ENCODE measurements at places on chromosomes 2 and 18.

DNA sequence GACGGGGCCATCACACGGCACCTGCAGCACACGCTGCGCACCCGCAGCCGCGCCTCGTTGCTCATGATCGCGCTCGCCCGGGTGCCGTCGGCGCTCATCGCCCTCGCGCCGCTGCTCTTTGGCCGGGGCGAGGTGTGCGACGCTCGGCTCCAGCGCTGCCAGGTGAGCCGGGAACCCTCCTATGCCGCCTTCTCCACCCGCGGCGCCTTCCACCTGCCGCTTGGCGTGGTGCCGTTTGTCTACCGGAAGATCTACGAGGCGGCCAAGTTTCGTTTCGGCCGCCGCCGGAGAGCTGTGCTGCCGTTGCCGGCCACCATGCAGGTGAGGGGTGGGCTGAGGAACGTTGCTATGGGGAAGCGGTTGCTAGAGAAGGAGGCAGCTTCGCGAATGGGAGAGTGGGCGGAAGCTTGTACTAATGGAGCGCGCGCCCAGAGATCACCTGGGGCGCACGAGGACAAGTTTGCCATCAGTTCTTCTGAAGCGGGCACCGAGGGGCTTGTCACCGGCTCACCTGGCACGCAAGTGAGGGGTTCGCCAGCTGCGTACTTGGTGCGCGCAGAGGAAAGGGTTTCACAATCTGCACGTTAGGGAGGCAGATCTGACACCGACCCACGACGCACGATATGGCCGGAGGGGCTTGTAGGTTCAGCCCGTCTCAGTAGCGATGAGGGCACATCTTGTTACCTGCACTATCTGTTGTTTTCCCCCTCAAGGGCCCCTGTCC lies 45.6 kb downstream of the DDX18 start:
- DNase-seq: no peak

DNA sequence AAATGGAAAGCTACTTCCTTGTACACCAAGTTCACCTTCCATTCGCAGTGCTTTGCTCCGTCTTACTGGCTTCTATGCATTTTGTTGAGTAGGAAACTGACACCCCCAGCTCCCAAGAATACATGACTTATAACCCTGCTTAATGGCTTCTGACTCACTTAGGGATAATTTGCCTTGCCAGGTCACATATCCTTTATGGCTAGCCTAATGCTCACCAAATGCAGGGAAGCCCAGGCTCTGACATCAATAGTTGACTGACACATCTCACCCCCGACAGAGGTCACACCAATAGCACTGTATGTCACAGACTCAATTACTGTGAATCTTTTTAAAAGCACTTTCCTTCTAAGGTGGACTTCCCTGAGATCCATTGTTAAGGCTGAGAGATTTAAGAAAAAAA lies 147.2 kb downstream of the DTNA start:
- DNase-seq: no peak

DNA sequence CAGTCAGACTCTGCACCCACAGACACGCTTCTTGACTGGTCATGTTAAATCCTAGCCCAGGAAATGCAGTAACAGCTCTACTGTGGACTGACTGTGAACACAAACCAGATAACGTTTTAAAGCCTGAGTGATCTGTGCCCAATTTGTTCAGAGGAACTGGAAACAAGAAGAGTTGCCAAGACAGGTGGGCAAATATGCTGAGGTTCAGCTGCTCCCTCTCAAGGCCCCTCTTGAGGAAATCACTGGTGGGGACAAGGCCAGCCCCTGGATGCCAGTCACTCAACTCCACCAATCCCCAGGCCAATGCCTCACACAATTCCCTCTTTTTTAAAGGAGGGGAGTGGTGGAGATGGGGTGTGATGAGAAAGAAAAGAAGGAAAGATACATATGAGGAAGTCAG lies 261.2 kb downstream of the ALK start:
- DNase-seq: no peak

- DNase-seq: no peak
Observed at GRCh38 chr2:27572439-27572838, 10.4 kb upstream of the ZNF512 start.

- no peak for DNase-seq
Observed at GRCh38 chr2:44942304-44943030, 965 bp downstream of the SIX3 start.

- no peak for DNase-seq
Observed at GRCh38 chr2:238233625-238234024, 6.2 kb downstream of the HES6 start.

DNA sequence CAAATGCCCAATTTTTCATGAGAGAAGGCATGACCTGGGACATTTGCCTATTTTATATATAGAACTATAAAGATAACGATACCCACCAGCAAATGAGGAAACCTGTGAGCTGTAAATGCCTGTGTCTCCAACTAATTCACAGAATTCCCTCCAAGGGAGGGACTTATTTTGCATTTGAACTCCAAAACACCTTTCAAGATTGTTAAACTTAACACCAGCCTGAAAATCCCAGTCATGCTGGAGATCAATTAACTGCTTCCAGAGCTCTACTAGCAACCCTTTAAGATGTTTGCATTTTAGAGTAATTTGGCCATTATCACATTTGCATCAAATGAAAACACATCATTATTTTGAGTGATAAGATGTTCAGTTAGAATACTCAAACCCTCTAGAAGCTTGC lies 68.1 kb upstream of the KLHL14 start:
- no peak for DNase-seq

- no peak for DNase-seq
Observed at GRCh38 chr2:98108110-98108509, 21.1 kb downstream of the VWA3B start.

DNA sequence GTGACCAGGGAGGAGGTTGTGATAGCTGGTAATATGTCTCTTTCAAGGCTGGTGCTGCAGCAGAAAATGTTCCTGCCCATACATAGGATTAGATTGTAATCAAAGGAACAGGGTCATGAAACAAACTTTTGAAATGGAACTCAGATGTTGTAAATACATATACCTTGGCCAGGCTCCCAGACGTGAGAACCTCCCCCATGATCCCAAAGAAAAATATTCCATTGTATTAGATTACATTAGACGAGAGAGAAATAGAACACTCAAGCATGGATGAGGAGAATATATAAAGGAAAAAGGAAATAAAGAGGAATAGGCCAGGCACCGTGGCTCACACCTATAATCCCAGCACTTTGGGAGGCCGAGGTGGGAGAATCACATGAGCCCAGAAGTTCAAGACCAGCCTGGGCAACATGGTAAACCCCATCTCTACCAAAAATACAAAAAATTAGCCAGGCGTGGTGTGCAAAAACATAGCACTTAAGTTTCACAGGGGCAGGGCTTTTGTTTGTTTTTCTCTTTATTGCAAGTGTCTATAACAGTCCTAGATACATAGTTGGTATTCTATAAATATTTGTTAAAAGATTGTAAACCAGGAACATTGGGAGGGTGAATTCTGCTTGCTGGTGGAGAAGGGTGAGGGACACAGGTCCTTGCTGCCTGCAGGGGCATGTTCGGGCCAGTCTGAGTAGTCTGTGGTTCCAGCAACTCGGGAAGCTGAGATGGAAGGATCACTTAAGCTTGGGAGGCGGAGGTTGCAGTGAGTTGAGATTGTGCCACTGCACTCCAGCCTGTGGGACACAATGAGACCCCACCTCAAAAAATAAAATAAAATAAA lies 52.8 kb downstream of the RPL37A start:
- DNase-seq: no peak

DNA sequence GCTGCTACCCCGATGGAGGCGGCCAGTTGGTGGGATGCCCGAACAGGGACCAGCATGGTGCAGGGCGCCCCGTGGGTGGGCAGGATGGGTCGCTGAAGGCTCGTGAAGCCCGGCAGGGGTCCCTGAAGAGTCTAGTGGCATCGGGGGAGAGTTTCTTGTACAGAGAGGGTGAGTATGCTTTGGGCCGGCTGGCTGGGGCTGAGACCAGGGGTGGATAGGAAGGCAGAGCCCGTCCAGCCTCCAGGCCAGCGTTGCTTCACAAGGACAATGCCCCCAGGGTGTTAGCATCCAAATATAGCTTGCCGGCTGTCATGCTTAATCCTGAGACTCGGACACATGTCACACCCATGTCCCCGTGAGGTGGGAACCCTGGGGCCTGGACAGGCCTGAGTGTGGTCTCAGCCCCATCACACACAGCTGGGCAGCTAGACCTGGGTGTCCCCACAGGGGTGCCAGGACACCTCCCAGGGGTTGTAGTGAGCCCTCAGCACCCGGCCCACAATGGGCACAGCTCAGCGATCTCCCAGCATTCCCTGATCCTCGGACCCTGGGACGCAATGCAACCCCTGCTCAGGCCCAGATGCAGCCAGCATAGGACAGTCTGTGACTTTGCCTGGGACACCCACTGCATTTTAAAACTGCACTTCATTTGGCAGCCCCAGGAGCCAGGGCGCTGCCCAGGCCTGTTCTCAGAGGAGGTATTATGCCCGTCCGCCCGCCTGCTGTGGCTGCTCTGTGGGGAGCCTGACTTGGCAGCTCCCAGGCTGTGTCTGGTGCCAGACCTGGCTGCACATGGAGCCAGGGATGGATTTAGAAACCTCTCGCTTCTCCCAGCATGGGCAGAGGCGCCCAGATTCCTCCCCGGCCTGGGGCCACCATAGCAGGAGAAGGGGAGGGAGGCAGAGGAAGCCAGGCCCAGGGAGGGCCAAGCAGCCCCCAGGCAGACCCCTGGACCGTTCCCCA lies 36.4 kb downstream of the RAMP1 start:
- peak; percentile 89 for DNase-seq

GRCh38 chr2:190181123-190181669 lies 118.7 kb upstream of the MSTN start:
- DNase-seq: no peak

- no peak for DNase-seq
Observed at GRCh38 chr18:7871560-7872456, 304.7 kb downstream of the PTPRM start.

- no peak for DNase-seq
Observed at GRCh38 chr18:40382197-40382596, 1572.8 kb upstream of the PIK3C3 start.

- no peak for DNase-seq
Observed at GRCh38 chr2:184419744-184420143, 178.6 kb upstream of the ZNF804A start.

- no peak for DNase-seq
Observed at GRCh38 chr2:24382363-24383073, 22.2 kb upstream of the ITSN2 start.

- DNase-seq: peak; percentile 72
Observed at GRCh38 chr2:240926516-240927389, 20.6 kb downstream of the CROCC2 start.

DNA sequence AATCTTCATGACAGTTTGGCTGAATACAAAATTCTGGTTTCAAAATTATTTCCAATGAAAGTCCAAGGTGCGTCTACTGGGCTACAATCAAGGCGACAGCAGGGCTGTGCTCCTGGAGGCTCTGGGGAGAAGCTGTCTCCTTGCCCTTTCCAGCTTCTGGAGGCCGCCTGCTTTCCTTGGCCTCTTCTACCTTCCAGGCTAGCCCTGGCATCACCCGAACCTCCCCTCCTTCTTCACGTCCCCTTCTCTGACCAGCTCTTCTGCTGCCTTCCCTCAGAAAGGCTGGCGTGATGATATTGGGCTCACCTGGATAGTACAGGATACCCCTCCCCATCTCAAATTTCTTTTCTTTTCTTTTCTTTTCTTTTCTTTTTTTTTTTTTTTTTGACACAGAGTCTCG lies 115.5 kb downstream of the KCNF1 start:
- DNase-seq: peak; percentile 38

DNA sequence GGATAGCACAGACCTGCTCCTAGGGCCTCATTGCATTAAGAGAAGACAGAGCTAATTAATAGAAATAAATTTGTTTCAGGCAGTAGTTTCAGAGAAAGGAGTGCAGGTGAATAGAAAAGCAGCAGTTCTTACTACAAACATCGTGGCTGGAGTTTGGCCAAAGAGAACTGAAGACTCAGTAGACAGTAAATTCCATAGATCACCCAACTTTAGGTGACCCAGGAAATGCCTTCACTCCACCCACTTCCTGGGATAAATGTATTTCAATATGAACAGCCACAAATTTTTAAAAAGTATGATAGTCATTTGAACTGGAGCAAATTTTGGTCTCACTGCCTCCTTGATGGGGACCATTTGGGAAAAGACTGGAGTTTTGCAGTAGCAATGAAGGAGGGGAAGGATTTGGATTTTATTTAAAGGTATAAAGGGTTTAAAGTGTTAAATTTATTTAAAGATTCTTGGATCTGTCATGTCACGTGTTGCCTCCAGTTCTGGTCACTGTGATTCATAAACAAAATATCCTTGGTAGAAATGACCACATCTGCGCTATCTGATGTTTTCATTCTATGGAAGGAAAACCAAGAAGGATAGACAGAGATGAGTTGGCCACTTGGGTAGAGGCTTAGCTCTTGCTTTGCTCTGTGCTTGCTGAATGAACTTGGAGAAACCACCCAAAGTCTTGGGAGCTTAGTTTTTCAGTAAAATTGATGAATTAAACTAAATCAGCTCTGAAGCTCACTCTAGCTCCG lies 390.2 kb downstream of the THSD7B start:
- no peak for DNase-seq

DNA sequence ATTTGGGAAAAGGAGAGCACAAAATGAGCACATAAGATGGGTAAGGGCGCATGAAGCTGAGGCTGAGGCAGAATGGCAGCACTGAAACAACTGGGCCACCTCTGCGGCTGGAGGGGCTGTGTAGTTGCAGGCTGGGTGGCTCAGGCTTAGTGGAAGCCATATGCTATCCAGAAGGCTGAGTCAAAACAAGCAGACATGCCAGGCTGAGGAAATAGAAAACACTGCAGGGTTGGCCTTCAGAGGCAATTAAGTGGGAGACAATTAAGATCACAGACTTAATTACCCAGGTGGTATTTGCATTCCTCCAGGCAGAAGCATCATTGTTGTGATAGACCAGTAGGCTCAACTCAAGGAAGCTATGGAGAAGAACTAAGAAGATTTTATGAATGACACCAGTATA lies 11.4 kb upstream of the XPO1 start:
- DNase-seq: no peak

GRCh38 chr2:17035010-17035409 lies 369.4 kb upstream of the CYRIA start:
- no peak for DNase-seq

DNA sequence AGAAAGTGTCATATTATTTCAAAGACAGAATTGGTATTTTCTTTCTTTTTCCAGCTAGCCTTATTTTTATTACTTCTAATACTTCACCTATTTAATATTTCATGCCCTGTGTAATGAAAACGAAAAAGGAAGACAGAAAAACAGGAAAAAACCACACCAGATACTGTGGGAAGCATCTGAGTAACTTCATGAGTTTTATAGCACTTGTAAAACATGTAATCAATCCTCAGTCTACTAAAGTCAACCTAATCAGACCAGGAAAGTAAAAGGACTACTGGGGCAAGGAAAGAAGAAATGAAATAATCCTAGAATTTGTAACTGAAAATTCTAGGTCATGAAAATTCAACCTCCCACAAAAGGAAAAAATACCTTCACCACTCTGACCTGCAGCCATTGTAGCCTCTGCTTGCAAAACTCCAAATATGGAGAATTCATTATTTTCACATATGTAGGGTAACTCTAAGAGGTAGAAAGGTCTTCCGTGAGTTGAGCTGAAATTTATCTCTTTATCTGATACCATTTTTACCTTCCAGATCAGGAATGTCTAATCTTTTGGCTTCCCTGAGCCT lies 34.7 kb upstream of the STRN start:
- no peak for DNase-seq

GRCh38 chr2:144356402-144356801 lies 163.5 kb downstream of the ZEB2 start:
- DNase-seq: no peak

GRCh38 chr2:26811261-26811660 lies 25.4 kb downstream of the CENPA start:
- DNase-seq: no peak

Data from cardiac septum (tissue), 1 donor.